Suppressor macrophage treated with lipopolysaccharide for 1 hour (primary cell): ENCODE measurements at places on chromosomes 12 and 14.

DNA sequence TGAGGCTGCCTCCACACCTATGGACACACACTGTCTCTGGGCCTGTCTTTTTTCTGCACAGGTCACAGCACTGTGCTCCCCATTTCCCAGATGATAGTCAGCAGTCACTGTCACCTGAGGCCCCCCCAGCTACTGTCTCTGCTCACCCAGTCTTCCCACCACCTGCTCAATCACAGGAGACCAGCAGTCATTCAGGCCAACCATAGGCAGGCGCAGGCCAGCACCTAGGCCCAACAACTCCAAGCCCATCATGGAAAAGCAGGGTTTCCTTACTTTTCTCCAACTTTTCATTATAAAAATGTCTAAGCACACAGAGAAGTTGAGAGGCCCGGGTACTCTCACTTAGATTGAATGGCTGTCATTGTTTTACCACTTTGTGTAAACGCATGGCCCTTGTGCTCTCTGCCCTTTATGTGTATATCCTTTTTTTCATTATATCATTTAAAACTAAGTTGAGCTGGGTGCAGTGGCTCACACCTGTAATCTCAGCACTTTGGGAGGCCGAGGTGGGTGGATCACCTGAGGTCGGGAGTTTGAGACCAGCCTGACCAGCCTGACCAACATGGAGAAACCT is 7.1 kb downstream of the PXN start:
- no peak for DNase-seq

DNA sequence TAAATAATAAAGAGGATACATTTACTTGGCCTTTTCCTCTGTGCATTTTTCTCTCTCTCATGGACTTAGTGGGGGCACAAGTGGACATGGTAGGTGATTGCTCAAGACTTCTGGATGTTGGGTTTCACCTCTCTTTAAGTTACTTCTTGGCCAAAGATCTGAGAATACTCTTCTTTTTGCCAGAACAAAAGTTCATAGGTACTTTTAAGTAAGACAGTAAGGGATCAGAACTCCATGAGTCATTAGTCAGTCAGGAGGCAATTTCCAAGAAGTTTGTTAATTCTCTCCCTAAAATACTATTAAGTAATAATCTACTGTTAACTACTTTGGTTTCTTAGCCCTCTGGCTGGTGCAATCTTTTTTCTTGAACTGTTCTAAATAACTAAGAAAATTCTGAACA is 84.2 kb downstream of the GRIP1 start:
- DNase-seq = no peak

DNA sequence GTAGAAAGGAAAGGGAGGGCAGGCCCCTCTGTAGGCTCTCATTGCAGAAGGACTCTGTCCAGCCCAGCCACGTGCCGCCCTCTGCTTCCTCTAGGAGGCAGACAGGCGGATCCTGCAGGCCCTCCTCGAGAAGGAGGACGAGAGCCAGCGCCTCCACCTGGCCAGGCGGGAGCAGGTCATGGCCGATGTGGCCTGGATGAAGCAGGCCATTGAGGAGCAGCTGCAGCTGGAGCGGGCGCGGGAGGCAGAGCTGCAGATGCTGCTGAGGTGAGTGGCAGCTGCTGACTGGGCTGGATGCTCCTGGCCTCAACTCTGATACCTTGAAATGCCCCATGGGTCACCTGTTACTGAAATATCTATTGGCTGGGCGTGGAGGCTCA is 10.9 kb downstream of the TCHP start:
- no peak for DNase-seq

DNA sequence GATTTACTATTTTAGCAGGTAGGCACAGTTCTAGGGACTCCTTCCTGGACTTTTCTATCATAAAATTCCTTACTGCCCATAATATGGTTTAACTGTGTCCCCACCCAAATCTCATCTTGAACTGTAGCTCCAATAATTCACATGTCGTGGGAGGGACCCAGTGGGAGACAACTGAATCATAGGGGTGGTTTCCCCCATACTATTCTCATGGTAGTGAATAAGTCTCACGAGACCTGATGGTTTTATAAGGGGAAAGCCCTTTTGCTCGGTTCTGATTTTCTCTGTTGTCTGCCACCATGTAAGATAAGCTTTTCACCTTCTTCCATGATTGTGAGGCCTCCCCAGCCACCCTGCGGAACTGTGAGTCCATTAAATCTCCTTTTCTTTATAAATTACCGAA is 10.0 kb upstream of the ETV6 start:
- DNase-seq = no peak

DNA sequence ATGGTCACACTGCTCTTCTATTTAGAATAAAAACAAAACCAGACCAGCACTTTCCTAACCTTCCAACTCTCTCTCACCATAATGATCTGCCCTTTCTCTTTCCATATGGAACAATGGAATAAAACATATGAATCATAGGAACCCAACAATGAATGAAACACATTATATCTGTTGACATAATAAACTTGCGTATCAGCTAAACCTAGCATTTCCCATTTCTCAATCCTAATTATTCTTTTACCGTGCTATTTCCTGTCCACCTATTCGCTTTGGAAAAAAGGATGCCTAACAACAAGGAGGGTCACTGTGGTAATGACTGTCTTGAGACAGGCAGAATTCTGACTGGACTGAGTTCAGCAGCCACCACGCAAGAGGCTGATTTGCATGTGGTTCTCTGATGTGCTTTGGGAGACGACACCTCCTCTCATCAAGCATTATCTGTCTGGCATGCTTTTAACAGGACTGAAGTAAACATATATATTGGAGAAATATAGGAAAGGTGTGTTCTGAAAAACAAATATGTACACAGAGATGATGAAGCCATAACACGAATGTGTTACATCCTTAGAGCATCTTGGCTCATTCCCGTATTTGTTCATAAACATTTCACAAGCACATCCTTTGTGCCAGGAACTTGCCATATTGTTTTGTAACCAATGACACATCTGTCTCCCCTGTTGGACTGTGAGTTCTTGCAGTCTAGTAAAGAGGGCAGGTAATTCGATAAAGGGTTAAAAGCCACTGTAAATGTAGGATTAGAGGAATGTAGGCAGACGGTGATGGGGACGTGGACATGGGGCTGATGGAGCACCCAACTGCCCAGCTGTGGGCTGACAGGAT is 87.7 kb downstream of the PTPRB start:
- DNase-seq = no peak

GRCh38 chr12:46492471-46493085 is 120.0 kb upstream of the SLC38A2 start:
- no peak for DNase-seq

- no peak for DNase-seq
Observed at GRCh38 chr12:27554421-27555186, 30.6 kb downstream of the PPFIBP1 start.

DNA sequence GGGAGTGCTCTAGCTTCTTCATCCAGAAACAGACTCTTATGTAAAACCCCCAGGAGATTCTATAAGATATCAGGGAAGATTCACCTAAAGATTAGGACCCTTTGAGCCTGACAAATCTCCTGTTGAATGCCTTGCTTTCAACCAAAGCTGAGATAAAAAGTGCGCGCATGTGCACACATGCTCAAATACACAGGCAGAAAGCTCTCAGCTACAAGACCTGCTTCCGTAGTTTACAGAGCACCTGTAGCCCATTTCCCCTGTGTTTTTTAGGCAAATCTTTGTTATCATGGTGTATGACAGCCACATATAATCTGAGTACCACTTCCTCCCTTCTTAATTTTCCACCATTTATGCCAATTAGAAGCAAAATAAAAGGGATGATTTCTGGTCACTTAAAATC is 866.9 kb downstream of the NRXN3 start:
- no peak for DNase-seq

- peak; percentile 87 for DNase-seq
Observed at GRCh38 chr12:122888232-122888752, 7.6 kb downstream of the VPS37B start.

DNA sequence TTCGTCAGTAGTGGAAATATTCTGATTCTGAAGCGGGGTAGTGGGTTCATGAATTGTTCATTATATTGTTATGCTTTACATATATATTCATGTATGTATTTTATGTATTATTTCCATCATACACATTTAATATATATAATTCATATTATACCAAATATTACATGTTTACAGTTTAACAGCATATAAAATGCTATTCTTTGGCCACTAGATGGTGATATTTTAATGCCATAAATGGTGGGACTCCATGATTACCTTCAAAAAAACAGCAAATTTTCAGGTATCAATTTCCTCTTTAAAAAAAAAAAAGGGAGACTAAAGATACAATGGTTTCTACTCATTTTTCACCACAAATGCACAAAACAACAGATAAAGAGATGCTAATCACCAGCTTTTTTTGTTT is 41.0 kb downstream of the BDKRB1 start:
- peak; percentile 61 for DNase-seq

- no peak for DNase-seq
Observed at GRCh38 chr12:120098756-120099470, 17.6 kb downstream of the RAB35 start.

GRCh38 chr14:90239139-90239538 is 17.2 kb upstream of the PSMC1 start:
- peak; percentile 25 for DNase-seq

DNA sequence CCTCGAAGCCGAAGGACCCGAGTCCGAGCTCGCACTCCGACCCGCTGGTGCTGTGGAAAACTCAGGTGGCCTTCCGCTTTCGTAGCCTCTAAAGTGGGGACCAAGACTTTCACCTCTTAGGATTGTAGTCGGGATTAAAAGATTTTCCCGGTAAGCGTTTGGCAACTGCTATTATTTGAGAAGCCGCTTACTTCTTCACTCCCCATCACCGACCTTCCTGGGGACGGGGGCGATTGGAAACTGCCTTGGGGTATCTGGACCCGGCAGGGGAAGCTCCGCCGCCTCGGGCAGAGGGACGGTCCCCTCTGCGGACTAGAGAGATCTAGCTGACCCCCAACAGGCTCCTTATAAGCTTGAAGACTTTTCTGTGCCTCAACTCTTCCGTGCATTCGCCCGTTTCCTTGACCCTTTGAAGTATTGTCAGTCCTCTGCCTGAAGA is 659 bp downstream of the TRAFD1 start:
- DNase-seq = peak; percentile 37

GRCh38 chr14:103230021-103230420 is 104.0 kb upstream of the EIF5 start:
- DNase-seq = no peak

- no peak for DNase-seq
Observed at GRCh38 chr14:50823051-50823761, 7.8 kb downstream of the NIN start.

DNA sequence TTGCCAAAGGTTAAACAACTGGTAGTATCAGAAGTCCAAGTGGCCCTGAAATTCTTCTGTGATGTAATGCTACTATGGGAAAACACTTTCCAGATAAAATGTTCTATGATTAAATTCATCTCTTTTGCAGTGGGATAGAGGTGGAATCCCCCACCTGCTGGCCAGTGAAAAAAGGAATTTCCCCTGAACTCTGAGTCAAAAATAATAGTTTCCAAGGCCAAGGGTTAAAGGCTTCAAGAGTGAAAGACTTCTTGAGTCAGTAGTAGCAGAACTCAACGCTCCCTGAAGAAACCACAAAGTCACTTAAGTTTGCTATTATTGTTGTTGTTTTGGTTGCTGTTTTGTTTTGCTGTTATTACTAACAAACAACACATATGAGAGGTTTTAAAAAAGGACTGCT is 330.8 kb downstream of the SOX5 start:
- DNase-seq = no peak

DNA sequence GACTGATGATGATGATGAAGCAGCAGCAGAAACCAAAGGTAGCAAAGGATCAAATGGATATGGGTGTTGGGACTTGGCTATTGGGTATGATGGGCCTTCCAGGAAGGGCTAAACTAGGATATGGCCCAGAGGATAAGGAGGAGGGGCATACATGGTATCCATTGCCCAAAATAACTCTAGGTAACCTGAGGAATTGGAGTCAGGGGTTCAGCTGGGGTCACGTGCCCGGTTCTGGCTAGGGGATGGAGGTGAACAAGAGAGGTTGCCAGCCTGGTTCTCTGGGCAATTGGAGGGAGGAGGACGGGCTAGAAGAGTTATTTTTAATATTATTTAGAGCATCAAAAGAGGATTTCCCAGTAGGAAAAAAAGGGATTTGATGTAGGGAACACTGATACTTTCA is 2.7 kb upstream of the ANKRD52 start:
- no peak for DNase-seq

GRCh38 chr14:26394150-26394810 is 203.6 kb downstream of the NOVA1 start:
- DNase-seq = no peak

GRCh38 chr14:57692671-57693070 is 173.2 kb downstream of the SLC35F4 start:
- peak; percentile 29 for DNase-seq

GRCh38 chr14:23435543-23436326 is at the start of gene MYH7:
Gene MYH7, minus strand, starts transcription at chr14:23435660. Its CDS starts 1,928 bp downstream, at chr14:23433732.
- no peak for DNase-seq

DNA sequence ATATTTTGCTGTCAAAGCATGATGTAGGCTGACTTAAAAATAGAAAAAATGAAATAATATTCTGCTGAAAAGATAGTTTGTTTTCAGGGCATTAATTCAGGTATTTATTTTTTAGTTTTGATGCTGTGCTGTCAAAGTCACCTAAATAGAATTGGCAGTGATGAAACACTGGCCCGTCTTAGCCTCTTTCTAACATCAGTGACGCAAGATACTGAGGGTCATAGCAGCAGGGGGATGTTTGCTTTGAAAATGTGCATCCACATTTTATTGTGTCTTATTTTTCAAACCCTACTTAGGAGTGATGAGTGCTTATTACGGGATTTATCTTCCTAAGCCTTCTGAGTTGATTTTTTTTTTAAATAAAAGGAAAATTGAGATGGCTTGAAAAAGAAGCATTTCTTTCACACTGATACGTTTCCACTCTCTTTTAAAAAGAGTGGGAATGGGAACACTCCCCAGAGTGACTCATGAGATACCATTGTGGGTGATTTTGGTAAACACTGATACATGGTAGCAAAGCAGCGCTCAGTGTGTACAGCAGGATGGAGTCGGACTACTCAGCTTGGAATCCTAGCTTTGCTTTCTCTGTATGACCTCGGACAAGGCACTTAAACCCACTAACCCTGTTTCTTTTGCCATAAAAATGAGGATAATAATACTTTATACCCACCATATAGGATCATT is 290.8 kb downstream of the ERC1 start:
- no peak for DNase-seq
